ENCODE measurements at places on chromosomes 1 and 21. TPM values are rescaled to one million over a fixed set of nuclear protein-coding genes. Genes with fewer than 3 reads are reported as not detected.

GNG4 gene
- polyA plus RNA-seq = 0.20 TPM

STK40 gene
- 8.4 TPM for polyA plus RNA-seq

GORAB gene
- polyA plus RNA-seq = 3.2 TPM

SPATA46 gene
- polyA plus RNA-seq = not detected

VANGL2 gene
- 5.5 TPM for polyA plus RNA-seq
